ENCODE measurements at places on chromosomes 13 and 19.

DNA sequence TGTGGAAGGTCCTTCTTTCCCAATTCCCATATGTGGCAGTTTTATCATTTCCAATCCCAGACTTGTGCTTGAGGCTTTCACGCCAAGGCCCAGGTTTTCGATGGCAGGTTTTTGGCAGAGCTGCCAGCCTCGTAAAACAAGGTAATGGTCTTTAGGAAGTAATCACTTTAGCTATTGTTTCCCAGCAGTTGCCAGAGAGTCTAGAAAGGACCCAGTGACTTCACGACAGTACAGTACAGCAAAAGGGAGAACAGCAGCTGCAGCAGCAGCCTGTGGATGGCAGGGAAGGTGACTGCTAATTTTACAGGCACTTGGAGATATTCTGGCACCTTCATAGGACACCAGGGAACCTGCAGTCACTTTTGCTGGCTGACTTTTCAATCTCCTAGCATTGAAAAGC, 291.6 kb upstream of the MAB21L1 start:
- no peak for DNase-seq

- no peak for DNase-seq
Measured at GRCh38 chr13:77113496-77113895, 86.5 kb upstream of the FBXL3 start.

- no peak for DNase-seq
Measured at GRCh38 chr19:39119830-39120229, 5.8 kb upstream of the PAK4 start.

DNA sequence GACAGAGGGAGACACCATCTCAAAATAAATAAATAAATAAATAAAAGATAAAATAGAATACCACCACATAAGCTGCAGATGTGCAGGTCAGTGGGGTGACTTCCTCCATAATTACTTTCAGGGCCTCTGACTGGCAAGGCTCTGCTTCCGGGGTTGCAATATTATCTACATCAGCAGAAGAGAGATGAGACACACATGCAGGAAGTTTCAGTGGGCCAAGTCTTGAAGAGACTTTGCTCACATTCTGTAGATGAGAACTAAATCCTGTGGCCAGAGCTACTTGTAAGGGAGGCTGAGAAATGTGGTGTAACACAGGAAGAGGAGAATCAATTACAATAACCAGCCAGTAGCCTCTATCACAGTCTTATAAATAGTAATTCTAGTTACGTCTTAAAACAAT, 89.9 kb upstream of the MAB21L1 start:
- no peak for DNase-seq

DNA sequence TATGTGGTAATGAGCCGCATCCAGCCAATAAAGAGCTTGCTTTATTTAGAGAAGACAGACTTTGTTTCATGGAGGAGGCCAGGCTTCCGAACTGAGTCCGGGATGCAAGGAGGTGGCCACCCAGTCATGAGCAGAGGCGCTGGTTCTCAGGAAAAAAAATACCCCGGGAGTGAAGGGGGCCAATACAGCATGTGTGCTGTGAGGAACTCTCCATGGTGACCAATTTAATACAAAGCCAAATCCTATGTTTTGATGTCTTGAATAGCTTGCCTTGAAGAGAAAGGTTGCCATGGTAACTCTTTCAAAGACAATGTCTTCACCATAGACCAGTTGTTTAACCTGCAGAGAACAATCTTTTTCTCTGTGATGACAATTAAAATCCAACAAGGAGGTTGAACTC, 43.4 kb upstream of the PDCD5 start:
- no peak for DNase-seq
